ENCODE measurements at places on chromosomes 13 and 19.
A peak's percentile ranks its signal among the peaks of the same experiment; 100 is the strongest.

- no peak for DNase-seq
Measured at GRCh38 chr19:1163283-1163933, 10.7 kb downstream of the SBNO2 start.

DNA sequence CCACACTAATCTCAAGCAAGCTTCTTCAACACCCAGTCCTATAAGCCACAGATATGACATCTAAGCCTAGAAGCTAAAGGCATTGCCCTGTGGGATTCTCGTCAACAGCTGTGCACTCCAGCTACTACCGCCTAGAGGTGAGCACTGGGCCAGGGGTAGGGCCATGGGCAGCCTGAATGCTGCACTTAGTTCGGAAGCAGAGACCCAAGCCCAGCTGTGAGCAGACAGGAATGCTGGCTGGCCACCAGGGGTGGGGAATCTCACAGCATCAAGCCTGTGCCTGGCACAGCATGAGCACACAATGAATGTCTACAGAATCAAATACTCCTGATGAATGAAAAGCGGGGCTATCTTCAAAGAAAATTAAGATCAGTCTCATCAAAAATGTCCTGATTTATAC is 167.5 kb upstream of the UBL3 start:
- DNase-seq = no peak

- no peak for DNase-seq
Measured at GRCh38 chr19:38172001-38172400, 52.0 kb downstream of the DPF1 start.

GRCh38 chr13:61024046-61024445 is 391.6 kb downstream of the PCDH20 start:
- DNase-seq = no peak

DNA sequence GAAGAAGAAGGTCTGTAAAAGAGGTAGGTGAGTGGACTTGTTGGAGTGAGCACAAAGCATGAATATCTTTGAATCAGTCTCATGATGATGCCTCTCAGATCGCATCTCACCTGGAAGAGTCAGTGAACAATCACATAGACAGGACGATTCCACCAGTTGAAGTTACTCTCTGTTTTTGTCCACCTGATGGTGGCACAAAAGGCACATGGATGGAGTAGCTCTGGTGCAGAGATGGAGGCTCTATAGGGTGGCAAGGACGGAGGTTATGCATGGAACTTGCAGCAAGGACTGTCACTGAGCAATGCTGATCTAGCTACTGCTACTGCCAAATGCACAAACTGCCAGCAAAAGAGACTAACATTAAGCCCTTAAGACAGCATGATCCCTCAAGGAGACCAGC is 10.3 kb upstream of the MYCBP2 start:
- no peak for DNase-seq

GRCh38 chr19:17872251-17873001 is 681 bp downstream of the SLC5A5 start:
- no peak for DNase-seq

GRCh38 chr13:107360010-107360409 is 792.1 kb upstream of the ARGLU1 start:
- no peak for DNase-seq

DNA sequence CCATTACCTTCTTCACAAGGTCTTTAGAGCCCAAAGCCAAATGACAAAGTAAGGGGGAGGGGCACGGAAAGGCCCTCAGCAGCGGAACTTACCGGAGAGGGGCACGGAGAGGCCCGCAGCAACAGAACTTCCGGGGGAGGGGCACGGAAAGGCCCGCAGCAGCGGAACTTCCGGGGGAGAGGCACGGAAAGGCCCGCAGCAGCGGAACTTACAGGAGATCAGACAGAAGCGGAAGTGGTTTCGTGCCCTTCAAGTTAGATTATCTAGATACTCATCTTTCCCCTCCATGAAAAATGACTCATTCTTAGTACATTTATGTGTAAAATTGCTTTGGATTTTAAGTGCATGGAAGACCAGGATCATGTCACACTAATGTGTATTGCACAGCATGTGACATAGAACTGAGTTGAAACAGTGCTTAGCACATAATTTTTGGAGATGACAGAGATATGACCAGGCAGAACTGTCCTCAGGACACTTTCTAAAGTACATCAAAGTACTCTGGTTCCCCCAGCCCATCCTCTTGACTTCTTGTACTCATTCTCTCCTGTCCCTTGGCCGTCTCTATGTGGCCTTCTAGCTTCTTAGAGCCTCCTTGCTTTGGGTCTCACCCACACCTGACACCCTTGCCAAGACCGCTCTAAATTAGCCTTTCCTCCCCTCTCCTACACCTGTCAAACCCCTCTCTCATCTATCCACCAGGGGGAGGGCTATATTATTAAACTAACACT is 25.7 kb upstream of the TPTE2 start:
- peak; percentile 87 for DNase-seq

DNA sequence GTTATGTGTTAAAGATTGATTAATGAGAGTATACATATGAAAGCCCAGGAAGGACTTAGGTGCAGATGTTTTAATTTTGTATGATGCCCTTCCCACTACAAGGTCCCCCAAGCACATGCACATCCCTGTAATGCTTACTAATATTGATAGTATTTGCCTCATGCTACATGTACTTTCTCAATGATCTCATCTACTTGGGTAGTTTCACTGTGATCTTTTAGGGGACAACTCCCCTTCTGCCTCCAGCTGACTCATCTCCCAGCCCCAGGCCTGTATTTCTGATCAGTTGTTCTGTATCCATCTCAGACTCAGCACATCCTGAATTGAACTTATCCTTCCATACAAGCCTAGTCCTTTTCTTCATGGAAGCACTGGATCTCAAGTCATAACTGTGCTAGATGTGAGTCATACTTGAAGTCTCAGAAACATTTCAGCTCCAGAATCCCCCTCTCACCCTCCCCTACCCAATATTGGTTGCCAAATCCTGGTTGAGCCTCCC is 49.4 kb upstream of the INTS6 start:
- DNase-seq = no peak

- no peak for DNase-seq
Measured at GRCh38 chr19:42397263-42398166, 7.4 kb upstream of the CNFN start.

GRCh38 chr13:35727881-35728280 is 251.4 kb upstream of the MAB21L1 start:
- no peak for DNase-seq

- no peak for DNase-seq
Measured at GRCh38 chr19:47601180-47601904, 7.6 kb upstream of the BICRA start.

GRCh38 chr19:35484252-35485036 is 5.8 kb downstream of the KRTDAP start:
- DNase-seq = no peak

DNA sequence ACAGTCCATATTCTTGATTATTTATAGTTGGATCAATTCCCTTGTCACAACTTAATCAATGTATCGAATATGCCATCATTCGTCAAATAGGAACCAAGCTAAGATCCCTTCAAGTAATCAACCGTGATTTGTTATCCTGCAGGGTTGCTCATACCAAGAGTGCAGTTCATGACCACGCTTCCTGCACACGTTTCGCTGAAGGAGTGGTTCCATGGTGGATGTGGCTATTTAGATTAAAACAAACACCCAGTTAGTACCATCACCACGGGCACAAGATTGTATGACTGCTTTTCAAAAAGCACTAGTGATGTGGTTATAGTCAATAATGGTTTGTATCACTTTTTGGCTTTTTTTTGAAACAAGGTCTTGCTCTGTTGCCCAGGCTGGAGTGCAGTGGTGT is 41.1 kb upstream of the CCNE1 start:
- DNase-seq = no peak

DNA sequence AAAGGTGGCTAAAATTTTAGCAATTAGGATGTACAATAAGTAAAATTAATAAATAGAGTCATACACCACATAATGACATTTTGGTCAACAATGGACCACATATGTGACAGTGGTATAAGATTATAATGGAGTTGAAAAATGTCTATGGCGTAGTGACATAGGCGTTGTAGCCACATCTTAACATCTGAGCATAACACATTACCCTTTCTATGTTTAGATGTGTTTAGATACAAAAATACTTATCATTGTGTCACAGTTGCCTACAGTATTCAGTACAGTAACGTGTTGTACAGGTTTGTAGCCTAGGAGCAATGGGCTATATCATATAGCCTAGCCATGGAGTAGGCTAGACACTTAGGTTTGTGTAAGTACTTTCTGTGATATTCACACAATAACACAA is 111.2 kb downstream of the LRCH1 start:
- DNase-seq = no peak

GRCh38 chr13:75796825-75797224 is 160.7 kb downstream of the LMO7 start:
- no peak for DNase-seq

DNA sequence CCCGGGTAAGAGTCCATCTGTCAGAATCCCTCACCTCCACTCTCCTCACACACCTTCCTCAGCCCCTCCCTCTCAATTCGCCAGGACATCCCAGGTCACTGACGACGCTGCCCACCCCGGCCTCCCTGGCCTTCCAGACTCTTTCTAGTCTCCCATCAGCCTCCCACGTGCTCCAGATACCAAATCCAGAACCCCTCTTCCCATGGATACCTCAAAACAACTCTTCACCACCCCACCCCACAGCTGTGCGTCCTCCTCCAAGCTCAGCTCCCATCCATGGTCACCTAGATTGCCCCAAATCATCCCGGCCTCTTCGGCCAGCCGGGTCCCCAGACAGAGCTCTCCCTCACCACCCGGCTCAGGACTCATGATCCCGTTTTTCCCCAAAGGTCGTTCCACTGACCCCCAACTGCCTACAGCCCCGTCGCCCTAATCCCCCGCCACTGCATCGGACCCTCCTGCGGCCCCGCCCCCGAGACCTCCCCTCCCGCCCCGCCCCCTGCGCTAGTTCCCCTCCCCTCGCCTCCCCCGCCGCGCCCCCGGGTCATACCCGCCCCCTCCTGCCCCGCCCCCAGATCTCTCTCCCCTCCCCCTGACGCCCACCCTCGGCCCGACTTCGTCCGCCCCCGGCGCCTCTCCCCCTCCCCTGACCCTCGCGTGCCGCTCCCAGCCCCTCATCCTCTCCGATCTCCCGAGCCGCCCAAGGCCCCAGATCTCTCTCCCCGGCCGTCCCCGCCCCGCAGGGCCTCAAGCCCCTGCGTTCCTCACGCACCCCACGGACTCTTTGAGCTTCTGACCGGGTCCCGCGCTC is 546 bp downstream of the UBXN6 start:
- no peak for DNase-seq
